Heart left ventricle (tissue), 16 donors: ENCODE measurements at places on chromosomes 5 and 9. TPM values are rescaled to one million over a fixed set of nuclear protein-coding genes. Genes with fewer than 3 reads are reported as not detected.

DNA sequence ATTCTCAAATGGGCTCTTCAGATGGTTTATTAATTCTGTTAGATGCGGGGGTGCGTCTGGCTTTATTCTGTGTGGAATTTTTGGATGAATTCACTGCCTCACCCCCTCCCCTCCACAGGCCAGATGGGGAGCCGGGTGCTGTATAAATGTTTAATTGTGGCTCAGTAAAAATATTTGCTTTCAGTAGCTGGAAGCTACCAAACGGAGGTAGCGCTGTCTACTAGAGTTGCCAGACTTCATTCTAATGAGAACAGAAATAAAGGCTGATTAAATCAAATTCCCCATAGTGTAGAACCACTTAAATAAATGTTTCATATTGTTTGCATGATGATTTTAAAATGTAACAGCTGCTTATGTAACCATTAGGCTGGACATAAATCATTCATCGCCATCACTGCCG lies 34.5 kb upstream of the KCNMB1 start:
- no peak for DNase-seq

DNA sequence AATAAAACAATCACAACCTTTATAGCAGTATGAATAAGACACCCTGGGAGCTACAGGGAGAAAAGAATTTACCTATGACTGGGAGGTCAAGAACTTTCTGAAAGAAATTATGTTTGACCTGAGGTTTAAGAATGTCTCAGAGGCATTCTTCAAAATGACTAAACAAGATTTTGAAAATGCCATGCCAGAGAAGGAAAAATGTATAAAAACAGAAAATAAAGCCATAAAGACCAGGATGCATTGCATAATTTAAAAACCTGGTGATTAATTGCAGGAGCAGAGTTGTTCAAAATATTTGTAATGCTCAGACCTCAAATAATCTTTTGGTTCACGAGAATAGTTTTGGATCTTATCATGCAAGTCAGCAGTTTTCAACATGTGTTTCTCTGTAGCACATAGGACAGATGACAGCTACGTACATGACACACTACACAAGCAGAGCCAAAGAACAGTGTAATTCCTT lies 954.7 kb upstream of the ARRDC3 start:
- no peak for DNase-seq

GRCh38 chr5:18944771-18945170 lies 1043.2 kb downstream of the CDH18 start:
- DNase-seq, result no peak

DNA sequence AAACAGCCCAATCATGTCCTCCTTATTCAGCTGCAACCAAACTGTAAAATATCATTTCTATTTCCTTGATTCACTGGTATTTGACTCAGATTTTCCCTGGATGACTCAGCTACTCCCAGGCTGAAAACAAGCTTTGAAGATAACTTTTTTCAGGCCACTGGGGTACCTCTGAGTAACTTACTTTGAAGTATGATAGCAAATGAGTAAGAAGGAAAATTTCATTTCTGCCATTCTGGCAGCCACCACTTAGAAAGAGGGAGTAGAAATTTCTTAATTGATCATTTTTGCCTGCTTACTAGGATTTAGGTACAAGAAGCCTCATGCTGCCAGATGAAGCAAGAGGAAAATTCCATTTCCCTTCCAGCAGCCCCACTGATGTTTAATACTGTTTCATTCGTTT lies 247.4 kb downstream of the PRELID2 start:
- no peak for DNase-seq

DNA sequence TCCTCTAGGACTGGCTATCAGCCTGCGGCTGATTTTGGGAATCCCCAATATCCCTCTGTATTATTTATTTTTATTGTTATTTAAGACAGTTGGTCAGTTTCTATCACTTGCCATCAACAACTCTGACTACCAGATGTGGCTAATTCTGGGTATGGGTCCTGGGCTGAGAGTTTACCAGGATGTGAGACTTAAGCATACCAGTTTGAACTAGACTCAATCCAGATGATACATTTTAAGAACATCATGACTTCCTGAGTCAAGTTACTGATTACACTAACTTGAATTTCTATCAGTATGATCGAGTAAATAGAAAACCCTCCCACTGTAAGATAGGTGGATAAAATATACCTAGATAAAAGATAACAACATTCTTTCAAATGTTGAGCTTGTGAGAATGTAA lies 634.0 kb downstream of the MAT2B start:
- no peak for DNase-seq

DNA sequence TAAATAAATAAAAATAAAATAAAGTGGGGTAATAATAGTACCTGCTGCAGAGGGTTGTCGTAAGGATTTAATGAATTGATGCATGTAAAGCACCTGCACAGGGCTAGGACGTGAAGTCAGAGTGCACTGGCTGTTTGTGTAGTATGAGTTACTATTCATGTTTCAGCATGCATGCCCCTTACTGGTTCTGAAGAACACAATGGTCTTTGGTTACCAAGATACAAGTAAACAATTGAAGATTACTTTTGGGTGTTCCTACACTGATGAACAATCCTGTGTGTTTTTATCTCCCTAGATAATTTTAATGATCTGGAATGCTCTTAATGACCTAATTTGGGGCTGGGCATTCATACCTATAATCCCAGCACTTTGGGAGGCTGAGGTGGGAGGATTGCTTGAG lies 23.2 kb upstream of the PRRC2B start:
- no peak for DNase-seq

DNA sequence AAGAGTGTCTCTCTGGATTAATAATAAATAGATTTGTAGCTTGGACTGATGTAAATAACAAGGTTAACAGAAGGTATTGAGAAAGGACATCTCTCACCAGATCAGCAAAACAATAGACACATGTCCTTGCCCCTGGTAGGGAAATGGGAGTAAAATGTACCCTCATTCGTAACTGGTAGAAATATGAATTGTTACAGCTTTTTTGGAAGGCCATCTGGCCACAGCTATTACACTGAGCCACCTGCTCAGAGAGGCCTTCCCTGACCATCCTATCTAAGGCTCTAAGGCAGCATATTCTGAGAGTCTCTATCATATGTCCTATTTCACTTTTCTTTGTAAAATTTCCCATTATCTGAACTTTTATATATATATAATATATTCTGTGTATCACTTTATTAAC lies 129.1 kb upstream of the MAP1B start:
- no peak for DNase-seq

DNA sequence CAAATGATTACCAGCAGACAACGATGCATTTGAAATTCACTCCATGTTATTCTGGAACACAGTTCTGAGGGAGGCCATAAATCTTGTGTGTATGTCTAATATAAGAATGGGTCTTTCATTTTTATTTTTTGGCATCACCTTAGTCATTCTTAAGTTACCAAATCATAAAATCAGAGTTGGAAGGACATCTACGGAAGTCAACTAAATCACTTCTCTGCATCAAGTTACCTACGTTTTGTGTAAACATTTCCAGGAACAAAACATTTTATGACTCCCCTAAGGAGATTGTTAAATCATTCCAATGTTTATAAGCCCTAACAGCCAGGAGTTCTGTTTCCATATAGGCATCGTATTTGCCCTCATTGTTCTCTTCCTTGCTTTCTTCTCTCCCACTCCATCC lies 378.2 kb downstream of the FAM170A start:
- DNase-seq, result no peak

DNA sequence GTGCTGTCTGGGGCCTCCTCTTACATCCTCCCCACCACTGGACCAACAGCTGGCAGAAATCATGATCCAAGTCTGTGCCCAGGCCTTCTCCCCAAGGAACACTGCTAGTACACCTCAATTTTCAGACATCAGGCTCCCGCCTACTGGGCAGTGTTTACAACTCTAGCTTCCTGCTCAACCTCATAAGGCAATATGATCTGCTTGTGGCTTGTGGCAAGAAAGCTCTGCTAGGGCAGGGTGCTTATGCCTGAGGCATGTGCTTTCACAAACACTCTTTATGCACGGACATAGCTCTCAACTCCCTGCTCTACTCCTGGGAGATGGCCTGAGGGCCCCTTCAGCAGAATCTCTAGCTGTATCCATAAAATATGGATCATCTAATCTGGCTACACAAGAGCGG lies 32.5 kb downstream of the SH3TC2 start:
- no peak for DNase-seq

DNA sequence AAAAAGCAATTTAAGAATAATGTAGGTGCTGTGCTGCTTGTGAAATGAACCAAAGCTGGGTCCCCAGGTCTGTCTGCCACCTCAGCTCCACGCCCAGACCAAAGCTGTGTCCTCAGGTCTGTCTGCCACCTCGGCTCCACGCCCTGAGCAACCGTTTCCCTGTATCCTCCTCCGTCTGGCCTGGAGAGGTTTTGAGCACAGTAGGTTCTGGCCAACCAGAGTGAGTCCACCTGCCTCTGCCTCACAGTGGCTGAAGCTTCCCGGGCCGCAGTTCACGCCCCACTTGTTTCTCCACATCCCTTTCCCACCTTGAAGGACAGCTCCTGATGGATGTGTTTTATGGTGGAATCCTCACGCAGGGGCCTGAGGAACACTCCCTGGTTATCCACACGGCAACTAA lies 120.5 kb downstream of the ADAMTS2 start:
- DNase-seq, result no peak

GRCh38 chr5:141632650-141633049 lies 4.0 kb downstream of the HDAC3 start:
- DNase-seq, result no peak

DNA sequence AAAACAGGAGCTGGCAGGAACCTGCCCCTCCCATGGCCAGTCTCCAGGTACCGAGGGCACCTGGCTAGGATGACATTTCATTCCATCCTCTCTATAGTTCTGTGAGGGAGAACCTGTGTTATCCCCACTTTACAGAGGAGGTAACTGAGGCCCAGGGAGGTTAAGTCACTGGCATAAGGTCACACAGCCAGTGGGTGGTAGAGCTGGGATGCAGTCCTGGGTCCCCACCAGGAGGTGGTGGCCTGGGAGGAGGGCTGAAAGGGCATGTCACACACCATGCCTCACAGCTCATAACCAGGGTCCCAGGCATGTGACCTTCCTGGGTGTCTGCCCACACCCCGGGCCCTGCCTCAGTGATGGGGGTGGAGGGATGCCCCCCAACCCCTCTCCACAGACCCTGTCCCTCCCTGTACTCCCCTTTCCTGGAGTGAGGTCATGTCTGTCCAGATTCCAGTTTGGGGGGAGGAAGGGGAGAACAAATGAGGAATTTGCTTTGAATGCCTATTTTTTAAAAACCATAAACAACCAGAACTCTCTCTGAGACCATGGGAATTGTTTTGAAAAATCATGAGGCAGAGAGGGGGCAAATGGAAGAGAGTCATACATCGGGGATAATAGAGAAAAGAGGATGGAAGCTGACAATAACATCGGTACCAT lies 77.7 kb upstream of the STXBP1 start:
- DNase-seq, result no peak

- DNase-seq, result no peak
Measured at GRCh38 chr5:41683181-41683580, 172.8 kb upstream of the PLCXD3 start.

GRCh38 chr9:83775932-83776331 lies 41.6 kb downstream of the GKAP1 start:
- no peak for DNase-seq

DNA sequence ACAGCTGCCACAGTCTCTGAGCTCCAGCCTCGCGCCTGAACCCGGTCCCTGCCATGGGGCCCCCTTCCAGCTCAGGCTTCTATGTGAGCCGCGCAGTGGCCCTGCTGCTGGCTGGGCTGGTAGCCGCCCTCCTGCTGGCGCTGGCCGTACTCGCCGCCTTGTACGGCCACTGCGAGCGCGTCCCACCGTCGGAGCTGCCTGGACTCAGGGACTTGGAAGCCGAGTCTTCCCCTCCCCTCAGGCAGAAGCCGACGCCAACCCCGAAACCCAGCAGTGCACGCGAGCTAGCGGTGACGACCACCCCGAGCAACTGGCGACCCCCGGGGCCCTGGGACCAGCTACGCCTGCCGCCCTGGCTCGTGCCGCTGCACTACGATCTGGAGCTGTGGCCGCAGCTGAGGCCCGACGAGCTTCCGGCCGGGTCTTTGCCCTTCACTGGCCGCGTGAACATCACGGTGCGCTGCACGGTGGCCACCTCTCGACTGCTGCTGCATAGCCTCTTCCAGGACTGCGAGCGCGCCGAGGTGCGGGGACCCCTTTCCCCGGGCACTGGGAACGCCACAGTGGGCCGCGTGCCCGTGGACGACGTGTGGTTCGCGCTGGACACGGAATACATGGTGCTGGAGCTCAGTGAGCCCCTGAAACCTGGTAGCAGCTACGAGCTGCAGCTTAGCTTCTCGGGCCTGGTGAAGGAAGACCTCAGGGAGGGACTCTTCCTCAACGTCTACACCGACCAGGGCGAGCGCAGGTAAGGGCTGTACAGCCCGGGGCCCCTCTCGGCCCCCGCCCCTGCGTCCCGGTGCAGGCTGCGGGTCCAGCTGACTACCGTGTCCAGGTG lies 509 bp downstream of the LVRN start:
- DNase-seq, result no peak

DNA sequence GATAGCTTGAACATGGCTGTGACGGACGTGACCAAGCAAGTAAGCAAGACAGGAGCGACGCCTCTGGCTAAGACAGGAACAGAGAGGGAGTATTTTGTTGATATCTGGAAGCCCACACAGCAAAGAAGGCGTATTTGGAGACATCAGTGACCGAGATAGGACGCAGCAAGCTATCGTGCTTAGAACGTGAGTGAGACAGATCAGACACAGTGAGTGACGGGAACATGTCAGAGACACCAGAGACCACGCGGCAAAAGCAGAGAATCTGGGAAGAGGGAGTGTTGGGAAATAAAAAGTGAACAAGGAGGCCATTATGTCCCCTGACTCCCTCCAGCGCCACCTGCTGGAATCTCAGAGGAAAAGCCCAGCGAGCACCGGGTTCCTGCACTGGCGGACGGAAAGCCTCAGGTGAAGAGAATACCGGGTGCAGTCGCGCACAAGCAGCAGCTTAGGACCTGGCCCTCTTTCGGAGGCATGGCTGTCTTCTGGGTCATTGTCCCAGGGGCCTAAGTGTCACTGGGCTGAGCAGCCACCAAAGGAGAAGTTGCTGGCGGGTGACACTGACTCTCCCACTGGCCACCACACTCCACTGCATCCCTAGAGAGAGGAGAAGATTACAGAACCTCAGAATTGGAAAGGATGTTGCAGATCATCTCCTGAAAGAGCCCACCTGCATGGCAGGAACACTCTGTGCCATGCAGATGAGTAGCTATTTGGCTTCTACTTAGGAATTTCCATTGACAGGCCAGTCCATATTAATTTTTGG lies 99.1 kb downstream of the FBXO38 start:
- DNase-seq, result peak; percentile 29

- DNase-seq, result no peak
Measured at GRCh38 chr9:40928803-40929487, 199.5 kb downstream of the FOXD4L6 start.

GRCh38 chr9:3012245-3012644 lies 168.3 kb upstream of the PUM3 start:
- DNase-seq, result no peak

GRCh38 chr5:97148288-97148687 lies 5.9 kb upstream of the LIX1 start:
- no peak for DNase-seq

The CDC14B gene
- 18.8 TPM for total RNA-seq

The RASEF gene
- total RNA-seq, result not detected

The GRM6 gene
- not detected for total RNA-seq

The ERAP2 gene
- total RNA-seq, result 3.9 TPM

The IL7R gene
- 2.0 TPM for total RNA-seq

The SPOCK1 gene
- total RNA-seq, result 19.9 TPM

The SLC25A2 gene
- total RNA-seq, result not detected

The PPP2R2B gene
- total RNA-seq, result 0.12 TPM

The WASHC1 gene
- 8.1 TPM for total RNA-seq
